AG10803 (cell line): ENCODE measurements at places on chromosomes 11 and 22.
A peak's percentile ranks its signal among the peaks of the same experiment; 100 is the strongest.

DNA sequence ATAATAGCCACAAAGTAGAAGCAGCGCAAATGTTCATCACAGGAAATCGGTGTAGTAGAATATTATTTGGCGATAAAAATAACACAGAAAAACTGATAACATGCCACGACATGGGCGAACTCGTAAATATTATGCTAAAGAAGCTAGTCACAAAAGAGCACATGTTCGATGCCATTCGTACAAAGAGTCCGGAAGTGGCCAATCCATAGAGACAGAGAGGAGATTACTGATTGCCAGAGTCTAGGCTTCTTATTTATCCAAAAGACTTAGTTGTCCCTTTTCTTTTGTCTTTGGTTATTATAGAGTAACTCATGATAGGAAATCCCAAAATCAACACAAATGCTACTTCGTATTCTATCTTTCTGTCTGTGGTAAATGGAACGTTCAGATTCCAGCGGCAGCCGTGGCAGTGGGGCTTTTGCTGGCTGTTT lies 56.5 kb downstream of the MED15 start:
- no peak for DNase-seq

DNA sequence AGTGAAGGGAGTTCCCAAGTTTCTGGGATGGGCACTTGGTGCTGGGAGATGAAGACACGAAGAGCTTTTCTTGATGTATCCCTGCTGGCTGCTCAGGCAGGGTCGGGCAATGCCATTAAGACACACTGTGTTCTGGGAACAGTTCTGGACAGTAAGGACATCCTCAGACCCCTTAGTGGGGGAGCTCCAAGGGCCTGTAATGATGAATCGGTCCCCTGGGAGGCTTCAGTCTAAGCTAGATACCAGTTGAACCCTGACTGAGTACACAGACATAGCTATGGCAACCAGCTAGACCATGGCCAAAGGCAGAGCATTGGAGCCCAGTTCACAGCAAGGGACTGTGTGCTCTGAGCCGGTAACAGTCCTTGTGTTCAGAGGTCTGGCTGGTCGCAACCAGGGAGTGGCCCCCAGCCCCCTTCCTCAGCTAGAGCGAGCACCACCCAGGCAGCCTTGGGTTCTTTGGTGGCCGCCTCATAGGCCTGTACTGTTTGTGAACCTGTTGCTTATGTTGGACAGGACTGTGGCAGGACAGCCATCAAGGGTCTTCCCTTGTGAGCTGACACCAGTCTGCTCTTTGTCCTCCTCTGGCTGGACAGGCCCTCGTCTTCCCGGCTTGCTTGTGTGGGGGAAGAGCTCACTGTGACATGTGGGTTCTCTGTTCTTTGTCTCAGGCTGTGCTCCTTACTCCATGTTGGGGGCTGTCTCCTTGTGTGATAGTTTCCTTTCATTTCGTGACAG lies 25.0 kb downstream of the MED15 start:
- no peak for DNase-seq

GRCh38 chr11:109133159-109133558 lies 288.8 kb upstream of the C11orf87 start:
- DNase-seq: no peak

- DNase-seq: no peak
These were observed 25.7 kb downstream of the ARHGAP1 start for GRCh38 chr11:46674463-46675287.

GRCh38 chr11:112652786-112653390 lies 308.3 kb upstream of the NCAM1 start:
- peak; percentile 55 for DNase-seq

DNA sequence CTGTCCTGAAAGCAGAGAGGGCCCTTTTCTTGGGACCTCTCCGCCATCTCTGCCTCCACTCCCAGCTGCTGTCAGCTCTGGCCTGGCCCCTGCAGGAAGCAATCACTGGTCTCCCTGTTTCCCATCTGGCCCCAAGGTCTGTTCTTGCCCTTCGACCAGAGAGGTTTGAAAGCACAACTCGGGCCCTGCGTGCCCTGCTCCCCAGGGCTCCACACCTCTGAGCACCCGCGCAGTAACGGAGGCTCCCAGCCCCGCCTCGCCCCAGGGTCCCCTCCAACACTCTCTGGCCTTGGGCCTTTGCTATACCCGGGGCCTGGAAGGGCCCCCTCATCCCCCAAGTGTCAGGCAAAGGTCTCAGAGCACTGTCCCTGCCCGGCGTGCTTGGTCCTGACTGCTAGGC lies 7.8 kb upstream of the CD81 start:
- no peak for DNase-seq

GRCh38 chr11:67435727-67436458 lies 1.6 kb downstream of the PTPRCAP start:
- no peak for DNase-seq

- DNase-seq: no peak
These were observed 36.3 kb downstream of the PLEKHA7 start for GRCh38 chr11:16977994-16978315.

- no peak for DNase-seq
These were observed 70.8 kb downstream of the MED15 start for GRCh38 chr22:20578192-20578591.

GRCh38 chr22:47035425-47035881 lies 273.0 kb downstream of the TBC1D22A start:
- DNase-seq: peak; percentile 32

- no peak for DNase-seq
These were observed 3.3 kb downstream of the CCDC81 start for GRCh38 chr11:86377972-86378371.

GRCh38 chr11:41879214-41879613 lies 419.8 kb upstream of the LRRC4C start:
- DNase-seq: peak; percentile 85

DNA sequence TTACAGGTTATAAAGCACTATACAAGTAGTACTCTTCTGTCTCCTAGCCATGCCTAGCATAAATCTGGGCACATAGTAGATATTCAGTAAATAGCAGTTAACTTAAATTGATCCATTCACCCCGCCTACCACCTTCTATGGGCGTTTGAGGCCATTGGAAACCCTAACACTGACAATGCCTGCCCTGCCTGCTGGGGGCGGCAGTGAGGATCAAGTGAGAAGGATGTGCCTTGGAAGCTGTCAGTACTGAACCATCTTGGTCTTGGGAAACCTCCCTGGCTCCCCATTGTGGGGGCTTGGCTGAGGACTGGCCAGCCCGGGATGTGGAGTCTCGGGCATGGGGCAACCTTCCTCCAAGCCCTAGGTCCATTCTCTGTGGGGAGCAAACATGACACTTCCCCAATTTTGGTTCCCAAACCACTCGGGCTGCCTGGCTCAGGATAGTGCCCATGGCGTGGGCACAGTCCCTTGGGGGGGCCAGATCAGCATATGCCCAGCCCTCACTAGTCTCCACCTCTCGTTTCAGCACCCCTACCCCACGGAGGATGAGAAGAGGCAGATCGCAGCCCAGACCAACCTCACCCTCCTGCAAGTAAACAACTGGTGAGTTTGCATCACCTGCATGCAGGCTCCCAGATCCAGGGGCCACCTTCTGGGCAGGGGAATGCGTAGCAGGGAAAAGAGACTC lies 67.4 kb downstream of the FEZ1 start:
- no peak for DNase-seq

- DNase-seq: peak; percentile 48
These were observed 5.2 kb upstream of the IL17RA start for GRCh38 chr22:17079572-17079971.

GRCh38 chr11:43359422-43359818 lies 700 bp downstream of the TTC17 start:
- DNase-seq: peak; percentile 26

- no peak for DNase-seq
These were observed 1235.7 kb downstream of the LRRC4C start for GRCh38 chr11:40223596-40224330.
